ENCODE measurements at places on chromosomes 11 and 22. TPM values are rescaled to one million over a fixed set of nuclear protein-coding genes. Genes with fewer than 3 reads are reported as not detected.

GRCh38 chr22:32558681-32559355 lies 84.2 kb downstream of the FBXO7 start:
- no peak for DNase-seq

The TMPRSS5 gene
- 0.33 TPM for total RNA-seq

GRCh38 chr11:6771926-6772893 lies at the start of gene OR2AG2:
OR2AG2 (minus strand) TSS chr11:6771976; CDS start chr11:6768957, 3,019 bp downstream.
- no peak for DNase-seq

DNA sequence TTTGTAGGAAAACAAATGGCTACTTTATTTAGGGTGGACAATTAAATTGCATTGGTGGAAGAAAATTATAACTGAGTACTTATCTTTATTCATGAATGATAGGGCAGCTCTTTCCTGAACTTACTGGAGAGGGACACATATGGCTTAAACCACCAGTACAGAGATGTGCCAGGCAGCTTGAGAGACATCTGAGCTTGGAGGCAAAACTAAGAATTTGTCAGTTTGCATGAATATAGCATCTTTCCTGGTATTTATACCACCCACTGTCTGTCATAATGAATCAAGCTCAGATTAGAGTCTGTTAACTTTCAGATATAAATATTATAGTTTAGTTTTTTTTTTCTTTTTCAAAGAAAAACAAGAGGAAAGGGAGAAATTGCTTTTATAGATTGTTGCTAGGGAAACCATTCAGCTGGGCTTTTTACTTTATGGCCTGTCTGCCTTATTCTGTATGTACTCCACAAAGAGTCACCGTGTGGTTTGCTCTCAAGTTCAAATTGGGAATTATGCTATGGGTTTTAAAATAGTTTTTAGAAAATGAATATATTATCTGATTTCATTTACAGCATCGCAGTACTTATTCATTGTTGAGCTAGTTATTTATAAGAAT lies 477.0 kb upstream of the CHORDC1 start:
- DNase-seq: no peak

DNA sequence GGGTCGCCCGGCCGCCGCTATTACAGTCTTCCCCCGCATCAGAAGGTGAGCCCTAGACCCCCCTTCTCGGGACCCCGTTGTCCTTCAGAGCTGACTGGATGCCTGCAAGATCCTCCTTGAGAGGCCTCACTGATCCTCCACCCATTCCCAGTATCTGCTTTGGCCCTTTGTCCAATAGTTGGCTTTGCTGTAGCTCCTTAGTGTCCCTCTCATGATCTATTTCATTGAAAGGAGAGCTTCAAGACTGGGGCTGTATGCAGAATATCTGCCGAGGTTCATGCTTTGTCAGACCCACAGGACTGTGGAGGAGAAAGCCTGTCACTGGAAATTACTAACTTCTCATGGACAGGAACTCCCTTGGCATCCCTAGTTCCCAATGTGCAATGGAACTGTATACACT lies 499 bp downstream of the DLAT start:
- no peak for DNase-seq

GRCh38 chr11:90669094-90669493 lies 446.2 kb upstream of the CHORDC1 start:
- DNase-seq: no peak

DNA sequence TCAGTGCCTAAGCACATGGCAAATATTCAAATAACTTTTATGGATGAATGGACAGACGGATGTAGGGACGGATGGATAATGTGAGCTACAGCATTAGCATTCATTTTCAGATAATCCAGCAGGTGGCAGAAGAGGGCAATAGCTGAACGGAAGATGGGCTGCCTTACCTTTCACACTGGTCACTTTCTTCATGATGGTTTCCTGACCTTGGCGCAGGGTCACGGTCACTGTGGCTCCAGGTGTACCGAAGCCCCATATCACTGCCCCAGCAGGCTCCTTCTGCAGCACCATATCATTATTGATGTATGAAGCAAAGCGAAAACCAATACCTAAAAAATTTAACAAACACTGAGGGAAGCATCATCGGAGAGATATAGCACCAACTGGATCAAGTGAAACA lies 4.3 kb downstream of the SIAE start:
- DNase-seq: no peak

The OSBP gene
- 47.3 TPM for total RNA-seq

The OR10D3 gene
- total RNA-seq: not detected

The MYOD1 gene
- total RNA-seq: not detected

The ARHGAP42 gene
- 15.1 TPM for total RNA-seq

The HPX gene
- total RNA-seq: 3.8 TPM
